Ovary (tissue), 10 donors: ENCODE measurements at places on chromosomes 11 and 22.
A peak's percentile ranks its signal among the peaks of the same experiment; 100 is the strongest.

- no peak for DNase-seq
Measured at GRCh38 chr11:17392872-17393271, 4.4 kb upstream of the KCNJ11 start.

- DNase-seq = no peak
Measured at GRCh38 chr22:37953062-37953436, 352 bp downstream of the C22orf23 start.

- no peak for DNase-seq
Measured at GRCh38 chr11:121967131-121967704, 148.8 kb downstream of the BLID start.

DNA sequence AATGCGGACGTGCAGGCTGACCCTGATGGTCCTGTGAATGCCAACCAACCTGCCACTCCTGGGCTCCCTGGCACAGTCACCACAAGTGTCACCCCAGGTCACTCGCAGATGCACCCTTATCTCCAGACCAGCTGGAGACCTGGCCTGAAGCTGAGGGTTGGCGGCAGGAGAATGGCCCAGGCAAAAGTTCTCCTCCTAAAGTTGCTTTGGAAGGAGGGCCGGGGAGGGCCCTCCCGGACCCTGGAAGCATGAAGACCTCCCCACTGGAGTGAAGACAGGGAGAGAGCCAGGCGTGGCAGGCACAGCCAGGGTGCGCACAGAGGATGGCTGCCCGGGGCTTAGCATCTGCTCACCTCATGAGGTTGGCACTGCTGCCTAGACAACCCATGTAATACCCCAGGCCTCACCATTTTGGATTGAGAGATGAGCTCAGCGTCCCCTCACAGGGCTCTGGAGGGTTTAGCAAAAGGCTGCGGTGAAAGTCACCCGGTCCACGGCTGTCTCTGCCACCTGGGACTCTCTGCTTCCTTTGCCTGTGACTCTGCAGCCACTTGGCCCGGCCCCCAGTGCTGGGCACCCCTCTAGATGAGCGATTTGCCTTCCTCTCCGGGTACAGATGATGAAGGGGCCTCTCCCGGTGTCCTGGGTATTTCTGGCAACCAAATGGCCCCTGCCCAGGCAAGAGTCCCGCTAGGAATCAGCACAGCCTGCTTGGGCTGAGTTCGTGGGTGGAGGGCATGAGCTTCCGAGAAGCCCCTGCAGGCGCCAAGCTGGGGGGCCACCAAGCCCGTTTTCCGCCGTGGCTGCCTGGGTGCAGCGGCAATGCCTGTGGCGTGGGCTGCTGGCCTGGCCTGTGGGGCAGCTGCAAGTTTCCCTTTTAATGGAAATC is 48.3 kb upstream of the SEPTIN5 start:
- no peak for DNase-seq

DNA sequence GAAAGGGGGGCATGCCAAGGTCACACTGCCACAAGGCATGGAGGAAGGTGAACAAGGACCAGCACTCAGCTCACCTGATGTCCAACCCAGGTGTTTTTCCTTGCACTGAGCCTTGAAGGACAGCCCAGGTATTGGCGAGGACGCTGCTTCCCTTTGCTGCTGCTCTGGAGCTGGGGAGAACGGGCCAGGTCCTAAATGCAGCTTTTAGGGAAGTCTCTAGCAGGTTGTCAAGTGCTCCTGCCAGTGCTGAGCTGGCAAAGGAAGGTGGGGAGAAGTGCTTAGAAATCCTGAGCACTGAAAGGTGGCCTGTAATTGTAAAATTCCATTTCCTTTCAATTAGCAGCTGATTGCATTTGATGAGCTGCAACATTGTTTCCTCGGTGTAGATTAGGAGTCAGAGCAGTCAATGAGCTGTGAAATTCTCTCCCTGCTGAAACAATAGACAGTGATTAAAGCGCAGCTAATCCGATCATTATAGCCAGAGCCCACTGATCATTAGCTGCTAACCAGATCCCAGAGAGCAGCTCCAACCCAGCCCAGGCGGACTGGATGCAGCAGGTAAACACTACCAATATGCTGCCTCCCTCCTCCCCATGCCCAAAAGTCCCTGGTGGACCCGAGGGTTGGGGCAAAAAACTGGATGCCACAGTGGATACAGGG is 507.6 kb downstream of the INSC start:
- no peak for DNase-seq

- DNase-seq = no peak
Measured at GRCh38 chr11:35235936-35236666, 97.1 kb downstream of the CD44 start.

DNA sequence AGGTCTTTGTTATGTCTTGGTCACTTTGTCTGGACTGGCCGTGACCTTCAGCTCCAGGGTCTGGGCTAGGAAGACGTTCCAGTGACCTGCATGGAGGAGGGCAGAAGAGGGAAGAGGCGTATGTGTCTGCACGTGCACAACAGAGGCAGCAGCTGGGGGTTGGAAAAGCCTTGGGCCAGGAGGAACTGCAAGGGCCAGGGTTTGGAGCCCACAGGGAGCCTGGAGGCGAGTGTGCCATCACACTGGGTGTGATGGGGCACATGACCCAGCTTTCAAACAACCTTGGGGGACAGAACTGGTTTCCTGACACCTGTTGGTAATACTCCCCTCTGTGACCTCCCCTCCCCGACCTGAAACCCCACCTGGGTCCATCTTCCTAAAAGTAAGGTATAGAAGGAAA is 34.7 kb downstream of the CHRDL2 start:
- DNase-seq = peak; percentile 58

- no peak for DNase-seq
Measured at GRCh38 chr11:78228467-78228866, 39.7 kb downstream of the USP35 start.

DNA sequence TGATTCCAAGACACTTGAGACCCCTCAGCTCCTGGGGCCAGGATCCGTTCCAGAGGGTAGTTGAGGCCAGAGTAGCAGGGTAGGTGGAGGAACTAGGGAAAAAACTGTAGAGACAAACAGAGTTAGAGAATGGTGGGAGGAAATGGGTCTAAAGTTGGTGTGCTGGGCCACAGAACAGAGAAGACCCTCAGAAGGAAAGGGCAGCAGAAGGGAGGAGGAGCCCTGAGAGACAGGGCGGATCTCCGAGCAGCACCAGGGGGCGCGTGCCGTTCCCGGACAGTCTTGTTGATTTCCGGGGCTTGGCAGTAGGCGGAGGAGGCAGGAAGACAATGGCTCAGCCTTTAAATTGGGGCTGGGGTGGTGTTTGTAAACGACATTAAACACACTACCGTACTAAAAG is 2.4 kb upstream of the CECR2 start:
- DNase-seq = peak; percentile 41

DNA sequence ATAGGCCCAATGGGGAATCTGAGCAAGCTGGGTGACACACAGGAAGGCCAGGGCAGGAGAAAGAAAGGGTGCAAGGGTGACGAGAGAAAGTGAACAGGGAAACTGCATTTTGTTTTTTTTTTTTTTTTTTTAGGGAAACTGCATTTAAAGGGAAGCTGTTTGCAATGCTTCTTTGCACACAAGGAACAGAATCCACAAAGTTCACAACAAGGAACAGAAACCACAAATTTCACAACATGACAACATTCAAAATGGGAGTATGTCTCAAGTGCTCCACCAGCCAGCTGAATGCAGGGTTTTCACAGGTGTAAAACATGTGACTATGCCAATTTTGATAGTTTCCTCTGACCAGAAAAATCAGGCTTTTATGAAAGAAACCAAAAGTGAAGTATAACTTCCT is 6.8 kb upstream of the PLAAT3 start:
- DNase-seq = no peak

- no peak for DNase-seq
Measured at GRCh38 chr22:32211011-32211410, 6.1 kb upstream of the RFPL2 start.

GRCh38 chr11:95365348-95365747 is 134.3 kb upstream of the SESN3 start:
- DNase-seq = no peak

DNA sequence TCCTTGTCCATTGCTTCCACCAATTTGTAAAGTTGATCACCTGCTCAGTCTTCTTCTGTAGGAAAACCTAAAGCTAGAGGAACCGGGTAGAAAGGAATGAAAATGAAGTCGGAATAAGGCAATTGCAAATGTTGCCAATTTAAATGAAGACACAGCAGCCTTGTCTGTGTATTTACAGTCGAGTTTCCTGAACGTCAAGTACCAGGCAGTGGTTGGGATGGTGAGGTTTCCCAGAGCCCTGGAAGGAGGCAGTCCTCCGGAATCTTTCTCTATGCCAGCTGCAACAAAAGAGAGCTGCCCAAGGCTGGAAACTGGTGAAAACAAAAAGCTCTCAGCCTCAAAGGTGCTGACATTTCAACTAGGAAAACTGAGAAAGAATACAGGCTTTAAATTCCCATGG is 17.7 kb downstream of the MAJIN start:
- DNase-seq = no peak

DNA sequence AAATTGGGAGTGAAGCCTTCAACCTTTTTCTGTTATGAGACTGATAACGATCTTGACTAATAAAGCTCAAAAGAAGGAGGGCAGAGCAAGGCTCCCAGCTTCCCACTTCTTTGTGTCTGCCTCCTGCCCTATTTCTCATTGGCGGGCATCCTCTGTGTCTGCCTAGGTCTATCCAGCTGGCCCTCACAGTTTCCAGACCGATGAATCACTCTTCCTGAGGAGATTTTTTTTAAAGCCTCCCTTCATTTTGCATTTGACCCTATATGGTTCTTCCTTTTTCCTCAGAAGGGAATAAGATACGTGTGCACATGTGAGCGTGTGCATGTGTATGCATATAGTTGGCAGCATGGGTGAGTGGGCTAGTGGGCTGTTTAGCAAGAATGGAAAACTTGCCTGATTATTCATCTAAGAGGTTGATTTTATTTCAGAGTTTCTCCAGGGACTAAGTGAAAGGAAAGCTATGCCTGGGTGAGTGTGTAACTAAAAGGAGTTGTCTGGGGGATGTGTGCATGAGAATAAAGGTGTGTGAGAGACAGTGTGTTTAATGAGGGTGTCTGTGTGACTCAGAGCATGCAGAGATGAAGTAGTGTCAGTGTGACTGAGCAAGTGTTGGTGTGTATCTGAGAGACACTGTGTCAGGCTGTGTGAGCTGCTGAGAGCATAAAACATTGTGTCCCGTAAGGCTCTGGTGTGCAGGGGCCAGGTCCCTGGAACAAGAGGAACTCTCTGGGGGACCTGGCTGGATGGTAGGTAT is 12.2 kb downstream of the PHLDB1 start:
- peak; percentile 47 for DNase-seq

DNA sequence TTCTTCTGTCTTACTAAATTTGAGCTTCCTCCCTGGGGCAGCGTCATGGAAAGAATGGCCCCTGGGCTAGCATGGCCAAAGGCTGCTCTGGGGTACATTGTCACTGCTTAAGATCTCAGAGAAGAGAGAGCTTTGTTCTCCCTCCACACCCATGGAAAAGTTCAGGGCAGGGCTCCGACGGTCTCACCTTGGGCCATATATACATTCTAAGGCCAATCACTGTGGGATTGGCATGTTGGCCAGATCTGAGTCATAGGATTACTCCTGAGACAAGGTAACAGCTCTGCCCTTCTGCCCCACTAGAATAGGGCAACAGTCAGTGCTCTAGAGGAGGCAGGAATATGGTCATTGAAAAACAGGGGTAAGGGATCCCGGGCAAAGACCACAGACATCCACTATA is 56.2 kb downstream of the BUD13 start:
- DNase-seq = no peak

DNA sequence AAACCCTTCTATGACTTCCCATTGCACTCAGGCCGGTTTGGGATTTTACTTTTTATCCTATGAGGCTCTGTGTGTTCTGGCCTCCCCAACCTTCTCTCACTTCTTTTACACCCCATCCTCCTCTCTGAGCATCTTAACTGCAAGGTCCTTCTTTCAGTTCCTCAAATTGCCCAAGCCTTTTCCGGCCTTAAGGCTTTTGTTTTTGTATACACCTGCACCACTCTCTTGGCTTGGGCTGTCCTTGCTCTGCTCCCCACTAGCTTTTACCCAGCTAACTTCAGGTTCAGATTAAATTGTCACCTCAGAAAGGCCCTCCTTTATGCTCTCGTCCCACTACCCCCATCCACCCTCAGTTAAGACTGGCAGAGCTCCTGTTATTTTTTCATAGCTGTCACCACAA is 55.5 kb downstream of the FAM83F start:
- DNase-seq = no peak

- no peak for DNase-seq
Measured at GRCh38 chr11:22938691-22939090, 78.4 kb upstream of the CCDC179 start.

DNA sequence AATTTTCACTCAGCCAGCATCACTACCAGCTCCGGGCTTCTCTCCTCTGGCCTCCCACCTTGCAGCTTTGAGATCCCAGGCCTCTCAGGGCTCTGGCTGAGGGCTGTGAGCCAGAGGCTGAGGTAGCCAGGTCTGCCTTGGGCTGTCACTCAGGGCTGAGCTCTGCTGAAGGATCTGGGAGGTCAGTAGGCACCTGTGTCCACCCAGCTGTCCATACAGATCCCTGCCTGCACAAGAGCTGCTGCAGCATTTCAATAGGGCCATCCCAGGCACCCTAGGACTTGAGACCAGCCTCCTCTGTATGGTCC is 12.6 kb downstream of the KCNQ1OT1 start:
- DNase-seq = peak; percentile 14

- no peak for DNase-seq
Measured at GRCh38 chr11:1060410-1060809, 14.3 kb upstream of the MUC2 start.

DNA sequence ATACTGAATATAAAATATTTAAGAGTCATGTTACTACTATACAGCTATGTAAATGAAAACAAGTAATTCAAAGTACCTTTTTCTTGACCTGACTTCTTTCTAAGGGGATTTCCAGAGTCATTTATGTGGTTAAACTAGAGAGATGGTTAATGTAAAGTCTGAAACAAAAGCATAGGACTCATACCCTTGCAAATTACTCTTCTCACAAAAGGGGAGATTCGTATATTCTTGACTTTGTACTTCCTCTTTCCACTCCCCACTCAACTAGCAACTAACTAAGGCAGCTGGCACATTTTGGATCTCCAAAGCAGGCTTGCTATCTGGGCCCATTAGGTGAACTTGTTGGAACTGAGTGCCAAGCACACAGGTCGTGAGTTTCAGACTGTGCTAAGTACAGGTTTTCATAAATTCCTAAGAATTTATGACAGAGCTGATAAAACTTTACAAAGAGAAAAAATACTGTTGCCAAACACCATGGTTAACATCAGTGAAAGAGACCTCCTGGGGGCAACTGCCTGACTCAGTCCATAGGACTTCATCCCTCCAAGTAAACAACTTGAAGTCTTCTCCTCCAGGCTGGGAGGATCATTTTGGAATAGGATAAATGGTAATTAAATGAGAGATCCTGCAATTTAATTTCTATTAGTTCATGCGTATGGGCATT is 77.0 kb upstream of the DDI1 start:
- DNase-seq = no peak

- DNase-seq = peak; percentile 47
Measured at GRCh38 chr22:49966041-49966773, 5.6 kb downstream of the PIM3 start.

GRCh38 chr11:67634366-67635230 is 4.9 kb upstream of the NUDT8 start:
- DNase-seq = no peak

- no peak for DNase-seq
Measured at GRCh38 chr11:43694477-43694876, 13.9 kb downstream of the HSD17B12 start.
